ENCODE measurements at places on chromosomes 5 and 9.

DNA sequence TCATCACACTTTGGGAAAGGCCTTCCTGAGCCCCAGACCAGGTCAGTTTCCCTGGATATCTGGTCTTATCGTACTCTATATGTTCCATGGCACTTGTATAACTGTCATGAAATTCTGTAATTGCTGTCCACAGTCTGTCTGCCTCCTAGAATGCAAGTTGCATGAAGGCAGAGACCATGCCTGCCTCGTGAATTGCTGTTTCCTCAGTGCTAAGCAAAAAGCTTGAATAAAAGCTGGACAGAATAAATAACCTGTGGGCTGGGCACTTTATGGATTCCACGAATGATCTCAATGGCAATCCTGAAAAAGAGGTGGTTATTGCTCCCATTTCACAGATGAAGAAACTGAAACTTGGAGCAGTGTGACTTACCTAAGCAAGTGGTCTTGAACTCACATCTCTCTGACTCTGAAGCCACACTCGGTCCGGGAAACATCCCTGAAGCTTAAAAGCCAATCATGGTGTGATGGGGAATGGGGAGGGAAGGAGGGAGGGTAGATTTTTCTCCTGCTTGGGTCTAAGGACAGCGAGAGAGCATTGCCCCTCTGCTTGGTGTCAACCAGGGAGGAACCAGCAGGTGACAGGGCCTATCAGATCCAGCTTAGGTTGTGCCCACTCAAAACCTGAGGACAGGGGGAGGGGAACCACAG lies 13.2 kb upstream of the LHX2 start:
- DNase-seq = no peak

DNA sequence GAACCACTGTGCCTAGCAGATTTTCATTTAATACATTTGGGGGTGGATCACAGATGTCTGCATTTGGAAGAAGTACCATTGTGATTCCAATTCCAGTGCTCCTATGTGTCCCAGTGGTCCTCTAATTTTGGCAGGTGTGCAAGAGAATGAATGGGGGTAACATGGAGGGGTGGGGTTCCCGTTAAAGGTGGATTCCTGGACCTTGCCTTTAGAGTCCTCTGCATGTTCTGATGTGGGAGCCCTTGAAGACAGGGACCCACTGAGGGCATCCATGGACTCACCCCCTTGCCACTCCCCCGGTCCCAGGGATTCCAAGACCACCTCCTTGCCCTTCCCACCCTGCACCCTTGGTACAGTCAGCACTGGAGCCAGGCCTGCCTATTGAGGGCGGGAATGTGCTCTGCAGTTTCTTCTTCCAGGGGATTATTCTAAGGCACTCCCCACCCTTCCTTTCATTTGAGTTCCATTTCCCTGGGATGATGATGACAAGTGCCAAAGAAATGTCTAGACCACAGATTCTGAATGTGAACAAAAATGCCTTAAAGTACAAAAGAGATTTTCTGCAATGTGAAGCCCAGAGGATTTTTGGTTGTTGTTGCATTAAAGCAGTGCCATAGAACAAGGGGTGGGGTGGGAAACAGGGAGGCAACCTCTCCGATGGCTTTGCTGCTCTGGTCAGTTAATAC lies 119.4 kb upstream of the PTCH1 start:
- no peak for DNase-seq

DNA sequence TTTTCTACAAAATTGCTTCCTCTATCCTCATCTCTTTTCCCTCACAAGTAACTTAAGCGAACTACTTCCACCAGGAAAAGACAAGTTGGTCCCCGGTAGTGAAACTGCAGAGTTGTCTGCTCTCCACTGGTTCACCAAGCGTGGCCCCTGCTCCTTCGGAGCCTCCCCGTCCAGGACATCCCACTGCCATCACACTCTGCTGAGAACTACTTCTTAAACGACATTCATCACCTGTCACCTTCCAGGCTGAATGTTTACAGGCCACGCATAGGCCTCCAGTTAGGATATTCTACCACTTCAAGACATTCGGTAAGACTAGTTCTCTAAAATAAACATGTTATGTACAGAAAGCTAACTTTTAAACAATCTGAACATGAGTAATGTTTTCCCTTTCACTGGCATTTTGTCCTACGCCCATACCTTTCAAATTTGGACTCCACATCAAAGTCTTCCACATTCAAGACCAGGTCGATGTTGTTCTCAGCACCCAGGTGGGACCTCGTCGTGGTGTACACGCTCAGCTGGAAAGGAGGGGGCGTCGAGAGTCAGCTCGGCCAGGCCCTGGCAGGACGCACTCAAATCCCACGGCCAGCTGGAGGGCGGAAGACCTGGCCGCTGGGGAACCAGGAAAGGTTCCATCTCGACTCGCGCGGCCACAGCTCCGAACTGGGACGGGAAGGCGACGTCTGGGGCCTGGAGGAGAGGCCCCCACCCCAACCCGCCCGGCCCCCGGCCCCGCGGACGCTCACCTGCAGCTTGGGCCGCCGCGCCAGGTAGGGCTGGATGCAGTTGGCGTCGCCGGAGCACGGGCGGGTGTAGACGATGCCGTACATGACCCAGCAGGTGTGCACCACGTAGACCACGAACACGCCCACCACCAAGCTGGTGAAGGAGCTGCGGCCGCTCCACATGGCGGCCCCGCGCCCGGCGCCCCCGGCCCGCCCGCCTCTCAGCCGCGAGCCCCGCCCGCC lies 683 bp downstream of the CLPTM1L start:
- no peak for DNase-seq

DNA sequence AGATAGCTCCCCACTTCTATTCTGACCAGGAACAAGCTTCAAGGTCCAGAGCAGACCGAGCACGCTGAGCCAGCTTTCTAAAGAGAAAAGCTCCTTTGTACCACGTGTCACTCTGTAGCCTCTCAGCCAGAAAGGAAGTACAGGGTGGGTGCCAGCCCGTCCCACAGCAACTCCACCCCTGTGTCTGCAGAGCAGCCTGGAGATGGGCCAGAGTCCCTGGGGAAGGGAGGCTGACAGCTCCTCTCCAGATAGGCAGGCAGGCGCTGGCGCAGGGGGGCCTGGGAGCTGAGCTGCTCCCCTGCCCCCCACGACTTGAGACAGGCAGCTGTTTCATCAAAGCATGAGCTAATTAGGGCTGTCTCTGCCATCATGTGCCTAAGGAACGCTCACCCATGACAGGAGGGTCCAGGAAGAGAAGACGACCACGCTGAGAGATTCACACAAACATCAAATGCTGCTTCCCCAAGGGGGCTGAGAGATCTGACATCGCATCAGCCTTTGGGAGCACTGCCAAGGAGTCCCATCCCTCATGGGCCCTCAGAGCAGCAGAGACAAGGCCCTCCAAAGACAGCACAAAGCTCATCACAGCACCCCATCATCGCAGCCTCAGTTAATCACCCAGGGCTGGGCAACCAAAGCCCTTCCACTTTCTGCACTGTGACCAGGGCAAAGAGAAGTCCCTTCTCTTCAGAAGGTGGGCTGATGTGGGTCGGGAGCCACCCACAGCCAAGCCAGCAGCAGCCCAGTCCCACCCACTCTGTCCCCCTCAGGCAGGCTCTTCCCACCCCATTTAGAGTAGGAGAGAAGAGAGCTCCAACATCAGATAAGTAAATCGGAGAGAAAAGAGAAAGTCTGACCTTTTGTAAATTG lies 78.5 kb upstream of the LRRTM2 start:
- peak; percentile 13 for DNase-seq

- no peak for DNase-seq
These were observed 40.6 kb downstream of the TNFSF8 start for GRCh38 chr9:114889802-114890224.

DNA sequence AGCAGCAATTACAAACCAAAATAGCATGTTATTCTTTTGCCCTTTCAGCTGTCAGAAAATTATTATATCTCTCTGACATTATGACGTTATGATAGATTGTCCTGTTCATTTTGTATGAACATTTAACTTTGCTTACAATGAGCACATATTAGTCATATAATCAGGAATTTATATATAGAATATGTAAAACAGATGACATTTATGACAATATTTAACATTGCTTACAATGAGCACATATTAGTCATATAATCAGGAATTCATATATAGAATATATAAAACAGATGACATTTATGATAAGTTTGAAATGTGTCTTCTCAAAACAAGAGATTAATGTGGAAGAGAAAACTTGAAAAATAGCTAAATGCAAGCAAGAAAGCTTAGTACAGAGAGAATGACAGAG lies 1180.2 kb downstream of the CDH12 start:
- no peak for DNase-seq

DNA sequence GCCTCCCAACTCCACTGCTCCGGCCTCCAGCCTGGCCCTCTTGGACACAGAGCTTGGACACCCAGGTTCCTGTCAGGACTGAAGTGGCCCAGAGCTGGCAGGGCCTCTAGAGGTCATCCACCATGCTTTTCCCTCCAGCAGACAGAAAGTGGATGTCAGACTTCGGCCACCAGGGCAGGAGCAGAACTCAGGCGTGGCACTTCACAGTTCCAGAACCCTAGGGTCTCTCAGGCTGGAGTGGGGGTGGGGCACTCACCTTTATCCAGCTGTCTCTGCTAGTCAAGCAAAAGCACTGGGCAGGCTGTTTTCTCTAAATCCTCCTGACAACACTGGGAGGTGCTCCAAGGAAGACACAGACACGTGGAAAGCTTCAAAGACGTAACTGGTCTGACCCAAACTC lies 35.6 kb upstream of the N4BP3 start:
- DNase-seq = no peak

DNA sequence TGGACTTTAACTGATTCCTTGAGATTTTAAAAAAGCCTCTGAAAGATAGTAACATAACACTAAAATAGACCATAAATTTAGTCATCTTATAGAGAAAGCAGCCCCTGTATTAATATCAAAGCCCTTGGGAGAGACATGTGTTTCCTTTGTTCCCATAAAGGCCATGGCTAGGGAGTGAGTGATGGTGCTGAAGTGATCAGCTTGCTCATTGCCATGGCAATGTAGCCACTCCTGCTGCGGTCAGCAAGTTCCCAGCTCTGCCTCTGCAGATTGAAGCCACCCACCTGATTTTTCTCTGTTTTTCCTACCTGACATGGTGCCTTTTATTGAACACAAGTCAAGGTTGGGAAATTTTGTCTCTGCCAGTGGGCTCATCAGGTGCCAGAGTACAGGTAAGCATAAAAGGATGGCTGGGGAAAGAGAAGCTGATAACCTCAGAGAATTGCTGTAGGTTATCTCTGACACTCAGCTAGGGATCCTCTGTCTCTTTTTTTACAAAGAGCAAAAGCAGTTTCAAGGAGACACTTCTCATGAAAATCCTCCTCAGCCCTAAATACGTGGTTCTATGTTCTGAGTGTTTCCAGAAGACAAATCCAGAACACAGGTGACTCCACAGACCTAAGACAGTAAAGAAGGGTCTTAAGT lies 296.3 kb upstream of the NMUR2 start:
- DNase-seq = no peak

DNA sequence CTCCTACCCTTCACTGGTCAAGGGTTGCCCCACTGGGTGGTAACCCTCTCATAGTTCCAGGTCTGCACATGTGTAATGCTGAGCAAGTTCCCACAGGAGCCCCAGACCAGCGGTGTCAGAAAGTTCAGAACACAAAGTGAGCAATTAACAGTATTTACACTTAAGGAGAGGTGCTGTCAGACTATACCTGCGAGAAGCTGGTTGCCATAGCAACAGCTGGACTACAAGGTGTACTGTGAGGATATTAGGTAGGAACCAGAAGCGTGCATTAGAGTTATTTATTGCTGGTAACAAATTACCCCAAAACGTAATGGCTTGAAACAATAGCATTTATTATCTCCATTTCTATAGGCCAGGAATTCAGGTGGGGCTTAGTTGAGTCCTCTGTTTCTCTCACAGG lies 317.0 kb upstream of the RPS23 start:
- no peak for DNase-seq

GRCh38 chr5:89388872-89389271 lies 505.9 kb upstream of the MEF2C start:
- DNase-seq = no peak

GRCh38 chr9:92603990-92604389 lies 65.9 kb downstream of the IPPK start:
- DNase-seq = no peak

- no peak for DNase-seq
These were observed 89.3 kb downstream of the ALDH1A1 start for GRCh38 chr9:72863456-72864094.

GRCh38 chr5:80704221-80704620 lies 49.4 kb upstream of the DHFR start:
- DNase-seq = no peak

DNA sequence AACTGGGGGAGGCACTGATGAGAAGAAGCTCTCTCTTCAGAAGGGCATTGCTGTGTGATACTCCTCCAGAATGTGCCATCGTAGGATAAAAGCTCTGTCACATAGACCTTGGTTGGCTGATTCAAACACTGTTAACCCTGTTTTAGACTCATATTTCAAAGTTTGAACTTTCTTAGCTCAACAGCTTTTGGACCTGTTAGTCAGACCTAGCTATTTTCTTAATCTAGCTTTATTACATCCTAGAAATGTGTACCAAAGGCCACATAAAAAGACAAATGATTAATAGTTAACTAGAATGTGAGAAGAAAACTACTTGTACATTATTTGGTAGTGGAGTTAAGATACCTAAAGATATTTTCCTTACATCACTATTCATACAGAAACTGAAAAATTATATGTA lies 4.3 kb downstream of the RHOBTB3 start:
- DNase-seq = no peak

Measured in CD8-positive, alpha-beta T cell (primary cell).